ENCODE measurements at places on chromosomes 5 and 9. TPM values are rescaled to one million over a fixed set of nuclear protein-coding genes. Genes with fewer than 3 reads are reported as not detected.
A peak's percentile ranks its signal among the peaks of the same experiment; 100 is the strongest.

The WDR38 gene
- total RNA-seq, result not detected

The TEX48 gene
- not detected for total RNA-seq

The SMIM33 gene
- total RNA-seq, result not detected

The PCDHGB6 gene
- 4.7 TPM for total RNA-seq

The SPATA31D4 gene
- total RNA-seq, result not detected

The JAKMIP2 gene
- 0.50 TPM for total RNA-seq

The FAM221B gene
- not detected for total RNA-seq

The TPM2 gene
- total RNA-seq, result 1,217 TPM

The NUTM2G gene
- total RNA-seq, result not detected

The KLHL3 gene
- 24.5 TPM for total RNA-seq

The ENHO gene
- 0.40 TPM for total RNA-seq

The PCDHA1 gene
- not detected for total RNA-seq

The FBP1 gene
- 1.3 TPM for total RNA-seq

The PRLR gene
- 0.40 TPM for total RNA-seq

The C9 gene
- total RNA-seq, result not detected

The DAB2 gene
- 32.4 TPM for total RNA-seq

The ANKRD31 gene
- total RNA-seq, result not detected

GRCh38 chr9:83503866-83504265 is 34.3 kb downstream of the FRMD3 start:
- no peak for DNase-seq

- no peak for DNase-seq
Observed at GRCh38 chr5:168415971-168416370, 70.3 kb upstream of the RARS1 start.

GRCh38 chr5:130995254-130995515 is 169.9 kb downstream of the HINT1 start:
- no peak for DNase-seq

DNA sequence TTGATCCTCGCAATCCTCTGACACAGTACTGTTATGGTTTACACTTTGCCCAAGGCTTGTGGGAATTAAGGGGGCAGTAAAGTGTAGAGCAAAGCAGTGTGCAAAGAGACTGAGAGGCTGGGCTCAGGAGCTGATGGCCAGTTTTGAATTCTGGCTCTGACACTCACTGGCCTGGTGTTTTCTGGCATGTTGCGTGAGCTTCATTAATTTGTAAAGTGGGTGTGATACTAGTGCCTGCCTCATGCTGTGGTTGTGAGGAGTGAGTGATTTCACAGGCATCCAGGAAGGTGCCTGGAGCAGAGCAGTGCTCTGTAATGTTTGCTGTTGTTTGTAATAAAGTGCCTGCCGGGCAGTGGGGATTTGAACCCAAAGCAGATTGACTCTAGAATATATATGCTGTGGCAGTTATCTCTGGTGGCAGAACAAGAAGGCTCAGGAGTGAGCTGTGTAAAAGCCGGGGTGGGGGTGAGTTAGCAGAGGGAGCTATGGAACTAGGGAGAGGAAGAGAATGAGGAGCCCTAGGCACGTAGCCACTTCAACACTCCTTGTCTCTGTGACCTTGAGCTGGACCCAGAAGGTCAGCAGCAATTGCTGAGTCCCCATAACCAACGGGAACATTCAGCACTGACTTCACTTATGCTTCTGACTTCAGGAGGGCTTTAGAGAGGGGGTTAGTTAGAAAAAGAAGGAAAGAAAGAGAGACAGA is 108.5 kb downstream of the DOCK2 start:
- no peak for DNase-seq

GRCh38 chr5:6504677-6505415 is 56.2 kb downstream of the UBE2QL1 start:
- DNase-seq, result no peak

GRCh38 chr5:101534491-101535110 is 631.5 kb upstream of the ST8SIA4 start:
- DNase-seq, result no peak

- DNase-seq, result no peak
Observed at GRCh38 chr5:71573591-71573990, 13.5 kb upstream of the MCCC2 start.

GRCh38 chr5:1709171-1709803 is 90.3 kb downstream of the MRPL36 start:
- no peak for DNase-seq

- DNase-seq, result peak; percentile 74
Observed at GRCh38 chr5:172164769-172165212, 23.2 kb downstream of the STK10 start.

DNA sequence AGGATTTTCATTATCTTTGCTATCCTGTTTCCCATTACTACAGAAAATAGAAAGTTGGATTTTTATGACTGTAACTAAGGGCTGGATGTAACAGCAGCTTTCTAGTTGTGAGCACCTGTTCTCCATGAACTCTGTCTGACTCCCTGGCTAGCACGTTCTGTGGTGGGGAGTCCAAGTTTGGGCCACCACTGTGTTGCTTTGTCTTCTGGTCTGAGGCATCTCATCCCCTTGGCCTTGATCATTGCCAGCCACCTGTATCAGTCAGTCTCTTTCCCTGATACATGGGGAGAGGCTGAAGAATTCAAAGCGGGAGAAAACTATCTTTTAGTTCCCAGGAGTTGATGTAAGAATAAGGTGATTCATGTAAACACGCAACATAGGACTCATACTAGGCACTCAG is 33.4 kb downstream of the WDR70 start:
- no peak for DNase-seq

- DNase-seq, result no peak
Observed at GRCh38 chr5:52985306-52985705, 3.8 kb upstream of the ITGA2 start.

GRCh38 chr5:1104327-1105006 is 7.4 kb downstream of the SLC12A7 start:
- DNase-seq, result no peak

DNA sequence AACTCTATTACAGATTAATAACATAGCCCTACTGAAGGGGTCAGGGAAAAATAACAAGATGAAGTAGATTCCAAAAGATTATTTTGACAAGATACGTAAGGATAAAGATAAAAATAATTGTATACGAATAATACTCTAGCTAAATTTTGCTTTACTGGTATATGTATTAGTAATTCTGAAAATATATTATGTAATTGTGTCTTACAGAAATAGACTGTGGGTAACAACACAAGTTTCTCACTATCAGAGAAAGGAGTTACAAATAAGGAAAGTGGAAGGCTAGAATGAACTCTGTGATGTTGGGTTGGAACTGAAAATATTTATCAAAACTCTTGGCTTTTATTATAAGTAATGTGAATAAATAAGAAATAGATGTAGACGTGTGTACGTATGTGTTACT is 26.6 kb upstream of the TUSC1 start:
- no peak for DNase-seq

DNA sequence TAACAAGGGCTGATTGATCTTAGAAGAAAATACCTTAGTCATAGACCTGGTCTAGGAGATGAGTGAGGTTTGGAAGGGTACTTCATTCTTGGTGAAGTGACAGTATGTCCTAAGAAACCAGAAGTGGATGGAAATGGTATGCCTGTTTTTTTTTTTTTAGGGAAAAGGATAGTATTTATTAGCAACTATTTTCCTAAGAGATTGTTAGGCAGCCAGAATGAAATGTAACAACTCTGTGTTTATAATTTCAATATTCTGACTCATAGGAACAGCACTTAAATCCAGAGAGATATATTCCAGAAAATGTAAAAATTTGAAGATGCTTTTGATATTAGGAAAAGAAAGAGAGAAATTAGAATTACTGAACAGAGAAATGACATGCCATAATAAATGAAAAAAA is 21.2 kb upstream of the ARL14EPL start:
- no peak for DNase-seq

DNA sequence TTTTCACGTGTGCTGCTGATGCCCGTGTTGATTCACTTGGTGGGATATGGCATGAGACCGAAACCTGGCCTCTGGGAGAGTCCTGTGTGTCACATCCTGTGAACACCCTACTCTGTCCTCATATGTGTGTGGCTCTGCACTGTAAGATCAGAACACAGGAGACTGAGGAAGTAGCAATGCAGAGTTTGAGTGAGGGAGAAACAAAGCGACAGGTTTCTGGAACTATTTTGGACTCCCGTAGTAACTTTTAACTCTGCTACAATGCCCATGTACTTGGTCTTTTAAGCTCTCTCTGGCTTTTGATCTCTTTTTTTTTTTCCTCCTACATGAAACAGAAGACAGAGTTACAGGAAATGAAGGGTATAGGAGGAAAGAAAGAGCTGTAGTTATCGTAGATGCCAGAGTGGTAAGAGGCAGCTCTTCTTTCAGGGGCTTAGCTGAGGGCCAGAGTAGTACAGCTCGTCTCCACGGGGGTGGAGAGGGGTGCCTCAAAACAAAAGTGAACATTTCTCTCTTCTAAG is 26.6 kb downstream of the GRAMD2B start:
- DNase-seq, result no peak

GRCh38 chr5:149271195-149271715 is 404 bp upstream of the AFAP1L1 start:
- no peak for DNase-seq

DNA sequence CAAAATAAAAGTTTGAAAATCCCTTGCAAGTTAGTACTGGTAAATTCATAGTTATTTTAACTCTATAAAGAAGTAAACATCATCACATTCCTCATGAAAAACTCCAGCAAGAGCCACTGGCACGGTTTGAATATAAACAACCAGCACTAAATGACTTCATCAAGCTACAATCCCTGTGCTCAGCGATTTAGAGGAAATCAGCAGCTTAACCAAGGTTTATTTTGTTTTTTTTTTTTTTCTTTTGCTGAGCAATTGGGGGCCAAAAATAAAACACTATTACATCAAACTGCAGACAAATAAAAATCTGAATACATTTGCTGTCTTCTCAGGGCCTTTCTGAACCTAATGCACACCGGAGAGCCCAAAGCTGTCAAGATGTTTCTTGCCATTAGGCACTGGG is 106.2 kb upstream of the SLC24A2 start:
- no peak for DNase-seq

DNA sequence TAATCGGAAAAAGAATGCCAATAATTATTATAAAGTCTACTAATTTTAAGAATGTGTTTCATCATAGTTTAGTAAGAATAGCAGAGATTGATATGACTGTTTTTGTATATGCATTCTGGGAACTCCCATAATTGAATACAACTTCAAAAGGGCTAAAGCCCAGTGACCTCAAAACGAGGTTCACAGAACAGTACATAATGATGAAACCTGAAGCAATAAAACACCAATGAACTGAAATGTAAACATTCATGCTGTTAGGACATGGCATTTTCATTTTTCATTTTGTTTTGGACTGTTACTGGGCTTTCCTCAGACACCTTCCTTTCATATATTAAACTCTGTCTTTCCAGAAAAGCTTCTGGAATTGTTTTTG is 684 bp upstream of the JMY start:
- DNase-seq, result no peak

DNA sequence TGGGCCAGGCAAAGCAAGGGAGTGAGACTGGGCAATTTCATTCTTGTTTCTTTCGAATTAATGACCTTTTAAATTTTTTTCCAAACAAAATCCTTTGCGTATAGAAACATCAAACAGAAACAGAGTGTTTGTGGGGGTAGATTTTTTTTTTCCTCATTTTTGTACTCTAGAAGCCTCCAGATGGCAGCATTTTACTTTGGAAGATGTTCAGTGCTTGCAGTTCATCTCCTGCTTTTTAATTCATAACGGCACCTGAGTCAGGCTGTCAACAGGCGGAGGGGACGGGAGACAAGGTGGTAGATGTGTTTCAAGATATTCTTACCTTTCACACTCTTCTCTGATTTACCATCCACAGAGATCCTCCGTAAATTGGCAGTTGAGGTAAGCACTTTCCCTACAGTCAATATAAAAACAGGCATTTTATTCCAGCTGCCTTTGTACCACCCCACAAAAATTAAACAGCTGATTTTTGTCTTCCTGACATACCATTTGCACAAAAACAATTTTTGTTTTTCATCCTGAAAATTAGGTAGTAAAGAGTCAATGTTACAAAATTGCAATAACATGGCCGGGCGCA is 99.5 kb upstream of the FBXL17 start:
- no peak for DNase-seq

- DNase-seq, result no peak
Observed at GRCh38 chr5:64883912-64884311, 115.2 kb downstream of the CWC27 start.

GRCh38 chr5:1278656-1279442 is 16.0 kb downstream of the TERT start:
- peak; percentile 18 for DNase-seq

DNA sequence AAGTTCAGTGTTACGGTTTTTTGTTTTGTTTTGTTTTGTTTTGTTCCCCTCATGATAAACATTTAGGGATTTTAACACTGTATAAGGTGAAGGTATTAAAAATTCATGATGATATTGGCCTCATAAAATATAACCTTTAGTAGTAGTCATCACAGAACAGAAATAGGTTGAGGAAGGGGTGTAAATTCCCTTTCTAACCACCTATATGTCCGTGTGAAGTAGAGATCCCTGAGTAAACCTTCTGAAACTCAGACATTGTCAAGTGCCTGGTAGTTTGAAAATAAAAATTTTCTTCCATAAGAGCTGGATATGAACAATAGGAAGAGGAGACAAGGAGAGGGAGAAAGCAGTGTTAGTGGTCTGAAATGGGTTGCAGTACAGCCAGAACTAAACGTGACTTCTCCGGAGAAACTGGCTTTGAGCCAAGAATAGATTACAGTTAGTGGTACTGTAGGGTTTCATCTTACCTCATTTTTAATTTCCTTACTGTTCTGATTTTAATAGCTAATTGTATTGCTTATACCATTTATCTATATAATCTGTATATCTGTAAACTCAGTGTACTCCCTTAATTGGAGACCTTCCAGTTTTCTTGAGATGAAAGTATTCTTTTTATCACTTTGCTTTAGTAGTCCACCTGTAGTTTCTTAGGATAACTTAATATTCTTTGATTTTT is 18.3 kb downstream of the UGCG start:
- DNase-seq, result no peak

GRCh38 chr5:158801268-158801667 is 298.4 kb downstream of the EBF1 start:
- no peak for DNase-seq

DNA sequence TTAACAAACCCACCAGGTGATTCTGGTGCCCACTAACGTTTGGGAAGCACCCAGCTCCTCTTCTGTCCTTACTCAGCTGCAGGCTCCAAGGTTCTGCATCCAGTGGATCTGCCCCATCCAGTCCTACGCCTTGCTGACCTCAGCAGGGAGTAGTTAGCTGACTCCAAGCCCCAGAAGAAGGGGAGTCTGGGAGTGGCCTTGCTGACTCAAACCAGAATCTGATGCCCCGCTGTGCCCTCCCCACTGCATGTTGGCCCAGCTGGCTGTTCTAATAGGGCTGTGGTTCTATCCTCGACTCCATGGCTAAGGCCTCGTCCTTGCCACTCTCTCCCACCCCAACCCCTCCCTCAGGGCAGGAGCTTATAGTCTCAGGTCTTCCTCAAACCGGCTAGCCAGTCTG is 136.3 kb downstream of the TTLL11 start:
- no peak for DNase-seq

DNA sequence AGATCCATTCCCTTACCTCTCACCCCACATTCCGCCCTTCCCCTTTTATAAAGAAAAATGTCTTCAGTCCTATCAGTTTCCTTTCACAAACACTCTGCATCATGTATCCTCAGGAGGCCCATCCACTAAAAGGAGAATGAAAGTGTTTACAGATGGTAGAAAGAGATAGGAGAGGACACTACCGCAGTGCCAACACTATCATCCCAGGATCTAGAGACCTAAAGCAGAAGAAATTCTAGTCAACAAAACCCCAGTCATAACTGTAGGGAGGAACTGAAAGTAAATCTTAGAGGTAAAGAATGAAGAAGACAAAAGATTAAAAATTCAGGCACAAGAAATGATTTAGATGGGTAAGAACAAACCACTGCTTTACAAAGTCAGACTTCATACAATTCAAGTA is 114.1 kb downstream of the MLLT3 start:
- no peak for DNase-seq

- no peak for DNase-seq
Observed at GRCh38 chr5:167049043-167049663, 1242.3 kb upstream of the WWC1 start.
